ENCODE measurements at places on chromosomes 5 and 9.
A peak's percentile ranks its signal among the peaks of the same experiment; 100 is the strongest.

DNA sequence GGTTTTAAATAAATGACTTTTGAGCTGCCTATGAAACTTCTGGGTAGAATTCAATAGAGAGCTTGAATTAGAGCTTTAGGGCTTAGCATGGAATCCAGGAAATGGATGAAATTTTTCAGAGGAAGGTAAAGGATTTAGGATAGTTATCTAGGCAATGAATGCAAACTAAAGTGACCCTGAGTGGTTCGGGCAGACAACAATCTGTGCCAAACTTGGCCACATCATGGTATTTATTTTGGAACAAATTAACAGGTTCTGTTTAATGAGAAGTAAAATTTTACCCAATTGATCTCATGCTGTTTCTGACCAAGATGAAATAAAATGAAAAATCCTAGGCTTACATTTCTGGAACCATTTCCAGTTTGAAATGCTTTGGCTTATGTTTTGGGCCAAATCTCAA, 934.4 kb downstream of the MAT2B start:
- no peaks in the 10 kb centered on the region for H3K36me3 ChIP-seq
- H3K4me1 ChIP-seq = no peaks in the 10 kb centered on the region
- no peaks in the 10 kb centered on the region for H3K27me3 ChIP-seq
- no peak overlapping the region for H3K4me3 ChIP-seq
- H3K27ac ChIP-seq = no peak overlapping the region

DNA sequence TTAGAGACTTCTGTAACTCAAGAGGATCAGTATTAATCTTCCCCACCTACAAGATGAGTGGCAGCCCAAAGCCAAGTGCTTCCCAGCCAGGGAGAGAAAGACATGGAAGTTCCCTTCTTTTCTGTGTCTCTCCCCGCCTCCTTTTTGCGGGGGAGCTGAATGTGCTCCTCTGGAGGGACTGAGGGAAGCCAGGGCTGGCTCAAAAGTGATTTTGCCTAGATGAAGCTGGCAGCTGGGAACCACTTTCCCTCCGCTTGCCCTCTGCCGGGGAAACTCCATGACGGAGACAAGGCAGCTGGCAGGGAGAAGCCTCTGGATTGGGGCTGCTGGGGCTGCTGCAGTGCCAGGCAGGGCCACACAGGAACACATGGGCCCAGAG, 24.4 kb downstream of the EGR1 start:
- no peaks in the 10 kb centered on the region for H3K36me3 ChIP-seq
- H3K27me3 ChIP-seq = peaks cover 37% of the 10 kb centered on the region
- DNase-seq = no peak
- H3K4me1 ChIP-seq = peaks cover 12% of the 10 kb centered on the region
- no peak overlapping the region for H3K4me3 ChIP-seq

DNA sequence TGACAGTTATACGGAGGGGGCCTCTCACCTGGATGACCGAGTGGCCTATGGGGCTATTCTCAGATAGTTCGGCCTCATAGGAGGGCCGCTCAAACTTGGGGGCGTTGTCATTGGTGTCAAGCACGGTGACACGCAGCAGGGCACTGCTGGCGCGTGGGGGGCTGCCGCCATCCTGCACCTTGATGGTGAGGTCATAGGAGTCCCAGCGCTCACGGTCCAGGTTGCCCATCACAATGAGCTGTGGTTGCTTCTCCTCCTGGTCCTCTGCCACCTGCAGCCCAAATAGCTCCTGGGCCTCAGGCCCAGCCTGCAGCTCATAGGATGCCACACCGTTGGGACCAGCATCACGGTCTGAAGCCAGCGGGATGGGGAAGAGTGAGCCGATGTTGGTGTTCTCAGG, 9.7 kb downstream of the PCDH1 start:
- H3K27ac ChIP-seq = no peak overlapping the region
- no peak for DNase-seq
- peaks cover 27% of the 10 kb centered on the region for H3K27me3 ChIP-seq
- no peaks in the 10 kb centered on the region for H3K36me3 ChIP-seq
- no peak overlapping the region for H3K4me3 ChIP-seq

GRCh38 chr5:68441309-68442073, 225.9 kb downstream of the PIK3R1 start:
- peak overlapping the region; percentile 14 for H3K27ac ChIP-seq
- no peak overlapping the region for H3K4me3 ChIP-seq
- no peak for DNase-seq
- peaks cover 2% of the 10 kb centered on the region for H3K36me3 ChIP-seq

DNA sequence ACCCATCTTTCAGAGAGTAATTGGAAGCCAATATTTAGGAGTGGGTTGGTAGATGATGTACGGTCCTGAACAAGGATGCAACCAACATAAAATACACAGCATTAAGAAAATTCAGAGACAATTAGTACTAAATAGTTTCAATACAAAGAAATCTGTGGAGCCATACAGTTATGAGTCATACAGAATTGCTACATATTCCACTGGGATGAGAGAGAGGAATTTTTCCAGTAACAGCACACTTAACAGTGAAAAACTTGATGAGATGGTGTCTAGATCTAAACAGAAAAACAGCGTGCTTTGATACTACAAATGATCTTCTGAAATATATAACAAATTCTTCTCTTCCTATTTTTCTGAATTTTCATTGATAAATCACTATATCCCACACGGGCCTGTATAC, 1999.3 kb upstream of the CDH9 start:
- no peaks in the 10 kb centered on the region for H3K27me3 ChIP-seq
- DNase-seq = no peak
- no peak overlapping the region for H3K27ac ChIP-seq
- no peaks in the 10 kb centered on the region for H3K36me3 ChIP-seq

All from activated CD4-positive, alpha-beta T cell treated with anti-CD3 and anti-CD28 coated beads, Interleukin-2, amount 10 ng/mL, durations not matched to agents 7 days and 5 days (primary cell).